ENCODE measurements at places on chromosomes 16 and 17.

GRCh38 chr17:75877752-75878173 lies 618 bp downstream of the TRIM47 start:
- peak; percentile 86 for DNase-seq

GRCh38 chr17:21042458-21043295 lies at the start of gene USP22:
TSS of gene USP22 (minus strand) at chr17:21043011. CDS start at chr17:21042835, 176 bp downstream.
- DNase-seq, result peak; percentile 95

DNA sequence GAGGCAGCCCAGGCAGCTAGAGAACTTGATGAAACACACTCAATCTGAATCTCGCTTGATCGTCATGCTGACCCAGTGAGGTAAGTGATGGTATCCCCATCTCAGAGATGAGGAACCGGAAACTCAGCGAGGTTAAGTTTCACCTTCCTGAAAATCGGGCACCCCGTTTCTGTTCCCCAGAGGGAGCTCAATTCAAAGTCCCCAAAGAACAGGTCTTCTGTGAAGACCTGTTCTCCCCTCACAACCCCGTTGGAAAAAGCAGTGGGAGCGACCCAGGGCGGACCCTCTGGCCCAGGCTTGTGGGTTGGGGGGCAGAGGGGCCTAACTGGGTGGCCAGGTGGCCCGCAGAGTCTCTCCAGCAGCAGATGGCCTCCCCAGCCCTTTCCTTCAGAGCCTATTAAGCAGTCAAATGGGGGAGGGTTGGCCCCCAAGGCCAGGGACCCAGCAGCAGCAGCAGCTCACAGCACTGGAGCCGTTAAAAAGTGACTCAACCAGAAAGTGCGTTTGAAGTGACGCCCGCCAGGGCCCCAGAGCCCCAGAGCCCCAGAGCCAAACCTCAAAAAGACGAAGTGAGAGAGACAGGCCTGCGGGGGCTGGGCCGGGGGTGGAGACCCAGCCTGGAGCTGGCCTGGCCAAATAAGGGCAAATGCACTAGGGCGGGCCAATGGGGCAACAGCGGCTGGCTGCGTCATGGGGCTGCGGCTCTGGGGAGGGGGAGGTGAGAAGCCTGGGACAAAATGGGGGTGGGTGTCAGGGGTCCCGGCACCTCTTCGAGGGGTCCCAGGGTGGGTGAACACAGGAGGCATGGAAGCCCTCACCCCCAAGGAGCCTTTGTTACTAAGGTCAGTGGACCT lies 9.2 kb upstream of the TSPOAP1 start:
- DNase-seq, result peak; percentile 72

DNA sequence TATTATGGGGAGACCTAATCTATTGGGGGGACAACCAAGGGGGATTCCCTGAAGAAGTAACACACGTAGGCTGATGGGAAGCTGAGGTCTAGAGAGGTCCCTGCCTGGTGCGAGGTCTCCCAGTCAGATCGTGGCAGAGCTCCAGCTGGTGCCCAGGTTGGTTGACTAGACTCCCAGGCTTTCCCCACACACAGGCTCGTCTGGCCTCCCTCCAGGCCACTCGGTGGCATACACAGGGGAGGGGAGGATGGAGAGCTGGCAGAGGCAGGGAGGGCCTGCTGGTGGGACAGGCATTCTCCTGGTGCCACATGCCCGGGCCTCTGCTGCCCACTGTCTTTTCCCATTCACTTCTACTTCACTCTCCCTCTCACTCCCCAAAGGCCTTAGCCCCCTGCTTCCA lies 8.5 kb upstream of the SOCS3 start:
- DNase-seq, result no peak

GRCh38 chr17:30580916-30581315 lies 103.7 kb downstream of the GOSR1 start:
- no peak for DNase-seq
